ENCODE measurements at places on chromosomes 6 and 20.

- no peak for DNase-seq
Observed at GRCh38 chr6:151448623-151449022, 3.3 kb downstream of the RMND1 start.

- no peak for DNase-seq
Observed at GRCh38 chr6:20716865-20717264, 182.6 kb downstream of the CDKAL1 start.

GRCh38 chr6:168211681-168212080 is 107.9 kb downstream of the DACT2 start:
- DNase-seq, result no peak

- DNase-seq, result no peak
Observed at GRCh38 chr6:136990754-136991153, 54.0 kb downstream of the IL20RA start.

DNA sequence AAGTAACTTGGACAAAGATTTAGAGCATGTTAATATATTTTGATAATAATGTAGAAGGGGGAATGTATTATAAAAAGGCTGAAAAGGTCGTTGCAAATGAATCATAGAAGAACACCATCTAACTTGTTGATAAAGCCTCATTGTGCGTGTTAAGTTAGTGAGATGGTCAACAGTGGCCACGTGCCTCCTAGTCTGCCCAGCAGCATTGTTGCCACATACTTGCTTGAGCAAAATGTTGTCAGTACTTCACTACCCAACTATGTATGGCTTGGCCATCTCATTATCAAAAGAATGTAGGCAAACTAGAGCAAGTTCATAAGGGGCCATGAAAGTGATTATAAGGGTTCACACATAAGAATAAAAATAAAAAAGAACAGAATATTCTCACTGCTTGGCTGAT is 84.6 kb downstream of the PHACTR1 start:
- no peak for DNase-seq

- DNase-seq, result no peak
Observed at GRCh38 chr6:12516070-12516469, 200.5 kb upstream of the PHACTR1 start.

DNA sequence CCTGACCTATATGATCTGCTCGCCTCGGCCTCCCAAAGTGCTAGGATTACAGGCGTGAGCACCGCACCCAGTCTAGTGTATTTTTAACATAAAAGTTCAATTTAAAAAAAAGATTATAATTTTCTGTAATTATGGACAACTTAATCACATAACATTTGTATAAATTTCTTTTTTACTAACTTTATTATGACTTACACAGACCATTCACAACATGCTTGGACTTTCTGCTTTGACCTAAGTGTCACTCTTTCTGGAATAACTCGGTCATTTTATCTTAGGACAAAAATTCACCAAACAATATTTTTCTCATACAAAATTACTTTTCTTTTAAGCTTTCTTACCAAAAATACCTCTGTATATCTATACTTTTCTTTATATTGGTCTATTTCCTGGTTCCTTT is 15.4 kb upstream of the IL22RA2 start:
- DNase-seq, result no peak

GRCh38 chr6:4565301-4566250 is 210.6 kb upstream of the CDYL start:
- no peak for DNase-seq

DNA sequence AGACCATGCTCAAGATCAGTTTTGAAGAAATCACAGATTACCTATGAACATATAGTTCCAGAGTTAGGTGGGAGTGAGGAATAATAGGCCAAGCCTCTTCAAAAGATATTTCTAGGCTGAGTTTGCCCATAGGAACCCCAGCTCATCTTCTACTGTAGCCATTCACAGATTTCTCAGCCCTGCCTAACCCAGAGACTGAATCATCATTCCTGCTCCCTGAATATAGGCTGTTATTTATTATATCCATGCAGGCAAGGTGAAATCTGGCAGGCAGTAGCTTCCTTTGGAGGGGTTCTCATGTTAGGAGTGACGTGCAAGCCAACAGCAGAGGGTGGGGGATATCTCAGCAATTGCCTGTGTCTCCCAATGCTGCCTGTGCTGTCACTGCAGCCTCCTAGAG is 25.6 kb upstream of the ADGRF4 start:
- no peak for DNase-seq

DNA sequence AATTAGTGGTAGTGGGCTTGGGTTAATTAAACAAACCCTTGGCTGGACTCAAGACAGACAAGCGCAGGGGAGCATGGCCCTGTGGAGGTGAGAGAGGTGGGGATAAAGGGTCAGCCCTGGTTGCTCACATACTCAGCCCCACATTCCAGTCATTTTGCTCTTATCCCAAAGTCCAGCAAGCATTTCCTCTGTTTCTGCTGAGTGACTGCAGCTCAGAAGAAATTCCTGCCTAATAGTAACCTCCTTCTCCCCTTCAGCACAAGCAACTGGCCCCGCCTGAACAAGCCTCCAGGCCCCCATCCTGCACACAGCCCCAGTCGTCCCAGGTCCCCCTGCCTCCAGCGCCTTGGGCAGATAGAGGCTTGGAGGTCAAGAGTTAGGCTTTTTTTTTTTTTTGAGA is 3.6 kb upstream of the TFEB start:
- DNase-seq, result no peak

DNA sequence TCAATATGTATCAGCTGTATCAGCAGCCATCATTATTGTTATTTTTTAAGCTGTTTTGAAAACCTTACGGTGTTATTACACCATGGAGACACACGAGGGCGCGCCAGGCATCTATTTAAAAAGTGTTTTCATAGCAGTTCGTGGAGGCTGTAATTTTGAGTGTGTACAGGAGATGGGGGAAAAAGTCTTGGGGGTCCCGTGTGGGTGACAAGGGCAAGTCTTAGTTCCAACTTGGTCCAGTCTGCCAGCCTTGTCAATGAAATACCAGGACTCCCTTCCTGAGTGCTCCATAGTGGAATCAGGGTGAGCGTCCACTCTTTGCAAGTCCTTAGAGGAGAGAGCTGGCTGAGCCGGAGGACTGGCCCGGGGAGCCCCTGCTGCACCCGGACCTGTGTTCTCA is 43.3 kb downstream of the SLC2A10 start:
- DNase-seq, result no peak

DNA sequence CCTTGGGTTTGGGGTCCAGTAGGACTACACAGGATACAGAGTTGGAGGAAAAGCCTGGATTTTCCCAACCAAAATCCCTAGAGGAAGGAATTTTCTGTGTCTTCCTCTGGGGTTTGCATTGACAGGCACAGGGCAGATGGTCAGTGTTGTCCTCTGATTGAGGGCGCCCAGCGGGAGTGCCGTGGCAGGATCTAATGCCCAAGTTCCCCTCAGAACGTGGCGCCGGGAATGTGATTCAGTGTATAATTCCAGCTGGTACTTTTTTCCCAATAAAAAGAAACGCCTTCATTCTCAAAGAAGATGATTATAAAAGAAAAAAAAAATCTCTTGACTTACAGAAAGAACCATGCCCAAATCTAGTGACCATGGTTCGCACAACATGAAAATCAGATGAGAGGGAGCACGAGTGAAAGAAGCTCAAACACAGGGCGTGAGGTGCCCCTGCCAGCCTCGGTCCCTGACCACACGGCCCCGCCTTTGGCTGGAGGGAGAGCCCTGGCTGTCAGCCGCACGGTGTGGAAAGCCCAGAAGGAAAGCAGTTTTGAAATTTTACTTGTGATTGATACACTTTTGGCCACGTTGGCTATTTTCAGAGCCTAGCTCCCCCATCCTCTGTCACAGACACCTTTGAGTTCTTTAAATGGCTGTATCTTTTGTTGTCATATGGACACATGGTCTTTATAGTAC is 31.6 kb downstream of the VEGFA start:
- no peak for DNase-seq

GRCh38 chr6:122459240-122459639 is 12.4 kb downstream of the SERINC1 start:
- no peak for DNase-seq

DNA sequence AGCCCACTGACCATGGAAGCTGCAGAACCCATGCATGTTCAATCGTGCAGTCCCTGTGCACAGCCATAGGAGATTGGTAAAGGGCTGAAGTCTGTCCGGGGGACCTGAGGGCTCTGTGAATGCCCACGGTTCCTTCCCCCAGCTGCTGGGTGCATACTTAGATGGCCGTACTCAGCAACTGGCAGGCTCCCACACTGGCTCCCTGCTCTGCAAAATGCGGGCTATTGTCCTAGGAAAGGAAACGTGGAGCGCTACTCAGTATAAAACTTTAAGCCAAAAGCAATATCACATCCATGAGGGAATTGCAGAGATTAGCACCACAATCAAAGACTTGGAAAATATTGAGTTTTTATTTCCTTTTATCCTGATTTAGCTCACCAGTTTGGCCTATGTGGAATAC is 202.0 kb downstream of the WDR27 start:
- DNase-seq, result no peak

DNA sequence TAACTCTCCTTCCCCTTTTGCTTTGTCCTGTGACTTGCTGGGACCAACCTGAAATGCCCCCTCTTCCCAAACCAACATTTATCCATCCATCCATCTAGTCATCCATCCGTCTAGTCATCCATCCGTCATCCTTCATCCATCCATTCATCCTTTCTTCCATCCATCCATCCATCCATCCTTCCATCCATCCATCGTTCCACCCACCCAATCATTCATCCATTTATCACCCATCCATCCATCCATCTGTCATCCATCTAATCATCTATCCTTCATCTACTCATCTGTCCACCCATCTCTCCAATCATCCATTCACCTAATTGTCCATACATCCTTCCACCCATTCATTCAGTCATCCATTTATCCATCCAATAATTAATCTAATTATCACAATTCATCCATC is 92.7 kb downstream of the EDN3 start:
- DNase-seq, result no peak

DNA sequence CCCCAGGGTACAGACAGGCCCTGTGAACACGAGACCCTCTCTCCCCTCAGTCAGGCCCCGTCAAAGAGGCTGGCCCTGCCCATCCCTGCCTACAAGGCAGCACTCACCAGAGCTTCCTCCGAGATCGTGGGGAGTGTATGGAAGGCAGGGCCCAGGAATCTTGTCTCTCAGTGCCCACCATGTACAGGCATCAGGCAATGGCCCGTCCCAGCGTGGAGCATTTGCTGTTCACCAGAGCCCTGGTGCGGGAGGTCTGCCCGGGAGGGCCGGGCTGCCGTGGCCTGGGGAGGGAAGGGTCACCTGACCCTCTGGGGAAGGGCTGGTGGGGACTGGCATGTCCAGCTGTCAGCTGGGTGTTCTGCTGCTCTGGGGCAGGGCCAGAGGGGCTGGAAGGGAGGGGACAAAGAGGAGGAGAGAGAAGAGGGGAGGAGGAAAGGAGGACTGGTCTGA is at the start of gene IP6K3:
IP6K3 (minus strand) TSS at position 255 of the 450 bp plus-strand sequence. CDS start 11,429 bp downstream, outside the sequence.
- no peak for DNase-seq

DNA sequence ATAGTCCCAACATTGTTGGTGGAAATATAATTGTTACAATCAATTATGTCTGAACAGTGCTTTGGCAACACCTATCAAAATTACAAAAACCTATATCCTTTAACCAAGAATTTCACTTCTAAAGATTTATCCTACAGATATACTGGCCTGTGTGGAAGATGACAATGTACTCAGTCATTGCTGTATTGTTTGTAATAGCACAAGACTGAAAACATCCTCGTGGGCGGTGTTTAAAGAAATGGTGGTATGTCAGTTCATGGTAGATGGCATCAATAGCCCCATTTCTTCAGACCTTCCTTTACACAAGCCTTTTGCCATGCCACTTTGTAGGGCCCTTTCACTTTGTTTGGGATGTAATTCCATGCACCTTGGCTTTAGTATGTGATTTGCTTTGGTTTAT is 9.8 kb upstream of the TPBG start:
- no peak for DNase-seq

- no peak for DNase-seq
Observed at GRCh38 chr6:54020334-54020733, 90.9 kb upstream of the MLIP start.

DNA sequence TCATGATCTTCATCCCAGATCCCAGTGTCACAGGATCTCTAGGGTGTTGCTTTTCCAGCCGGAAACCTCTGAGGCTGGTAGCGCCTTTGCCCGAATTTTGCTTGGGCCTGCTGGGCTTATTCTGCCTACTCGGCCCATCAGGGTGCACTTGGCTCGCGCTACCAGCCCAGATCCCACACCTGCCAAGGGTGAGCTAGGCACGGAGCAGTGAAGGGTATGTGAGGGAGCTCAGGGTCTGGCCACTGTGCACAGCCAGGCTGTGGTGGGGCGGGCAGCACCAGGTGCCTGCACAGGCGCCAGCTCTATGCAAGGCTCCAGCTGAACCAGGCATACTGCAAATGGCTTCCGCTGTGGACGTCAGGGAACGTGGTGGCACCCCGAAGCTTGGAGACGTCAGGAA is 693.4 kb upstream of the FLRT3 start:
- DNase-seq, result no peak

GRCh38 chr20:19099596-19100545 is 112.6 kb upstream of the SLC24A3 start:
- no peak for DNase-seq

DNA sequence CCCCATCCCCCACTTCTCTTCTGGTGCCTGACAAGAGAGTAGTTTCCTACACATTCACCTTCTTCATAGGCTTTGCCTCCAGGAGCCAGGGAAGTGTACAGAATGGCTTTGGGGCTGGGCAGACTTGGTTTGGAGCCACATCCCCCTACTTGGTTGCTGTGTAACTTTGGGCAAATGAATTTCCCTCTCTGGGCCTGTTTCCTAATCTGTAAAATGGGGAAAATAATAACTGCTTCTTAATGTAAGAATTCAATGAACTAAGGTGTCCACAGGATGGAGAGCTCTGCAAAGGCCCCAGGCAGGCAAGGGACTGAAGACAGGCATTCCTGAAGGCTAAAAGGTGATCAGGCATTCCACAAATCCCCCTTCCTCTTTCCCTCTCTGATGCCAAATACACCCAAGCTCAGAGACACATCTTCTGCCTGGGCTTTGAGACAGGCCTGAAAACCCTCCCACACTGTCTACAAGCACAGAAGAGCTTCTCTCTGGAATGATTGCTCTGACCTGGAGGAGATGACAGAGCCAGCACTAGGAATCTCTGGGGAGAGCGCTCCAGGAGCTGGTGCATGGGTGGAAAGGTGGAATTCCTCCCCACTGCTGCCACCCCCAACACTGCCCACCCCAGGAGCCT is 6.9 kb upstream of the C20orf203 start:
- DNase-seq, result no peak

GRCh38 chr6:84766118-84766798 is 1.9 kb upstream of the TBX18 start:
- no peak for DNase-seq

GRCh38 chr6:29994826-29995225 is 52.5 kb downstream of the HLA-A start:
- DNase-seq, result no peak

- DNase-seq, result no peak
Observed at GRCh38 chr20:13825465-13825864, 40.6 kb downstream of the NDUFAF5 start.

- no peak for DNase-seq
Observed at GRCh38 chr6:122753688-122754056, 25.8 kb upstream of the FABP7 start.
